ENCODE measurements at places on chromosomes 6 and 20. TPM values are rescaled to one million over a fixed set of nuclear protein-coding genes. Genes with fewer than 3 reads are reported as not detected.

The OOEP gene
- total RNA-seq: not detected

The SSTR4 gene
- total RNA-seq: not detected

The SYNCRIP gene
- total RNA-seq: 95.1 TPM

The LKAAEAR1 gene
- not detected for total RNA-seq

The MLN gene
- total RNA-seq: not detected

The SLC17A9 gene
- total RNA-seq: 19.5 TPM

The NKAIN4 gene
- total RNA-seq: 1.4 TPM

The WFDC10B gene
- not detected for total RNA-seq

The COL19A1 gene
- not detected for total RNA-seq

The ATP6V1G2 gene
- 0.14 TPM for total RNA-seq

The CCDC170 gene
- 0.06 TPM for total RNA-seq

The ARHGAP18 gene
- total RNA-seq: 26.9 TPM

The RCAN2 gene
- 1.4 TPM for total RNA-seq

The TBP gene
- total RNA-seq: 15.5 TPM

The CAGE1 gene
- total RNA-seq: 0.22 TPM

The MMP24 gene
- total RNA-seq: 8.2 TPM

The SNAP91 gene
- not detected for total RNA-seq

The OR2B6 gene
- not detected for total RNA-seq

The SESN1 gene
- total RNA-seq: 8.0 TPM

The MEP1A gene
- not detected for total RNA-seq

The DEFB114 gene
- total RNA-seq: not detected

The ME1 gene
- 13.3 TPM for total RNA-seq

The BPIFB4 gene
- total RNA-seq: not detected

The SPATS1 gene
- not detected for total RNA-seq
